ENCODE measurements at places on chromosomes 5 and 9.

- no peak for DNase-seq
Observed at GRCh38 chr9:2691626-2692025, 25.7 kb upstream of the KCNV2 start.

DNA sequence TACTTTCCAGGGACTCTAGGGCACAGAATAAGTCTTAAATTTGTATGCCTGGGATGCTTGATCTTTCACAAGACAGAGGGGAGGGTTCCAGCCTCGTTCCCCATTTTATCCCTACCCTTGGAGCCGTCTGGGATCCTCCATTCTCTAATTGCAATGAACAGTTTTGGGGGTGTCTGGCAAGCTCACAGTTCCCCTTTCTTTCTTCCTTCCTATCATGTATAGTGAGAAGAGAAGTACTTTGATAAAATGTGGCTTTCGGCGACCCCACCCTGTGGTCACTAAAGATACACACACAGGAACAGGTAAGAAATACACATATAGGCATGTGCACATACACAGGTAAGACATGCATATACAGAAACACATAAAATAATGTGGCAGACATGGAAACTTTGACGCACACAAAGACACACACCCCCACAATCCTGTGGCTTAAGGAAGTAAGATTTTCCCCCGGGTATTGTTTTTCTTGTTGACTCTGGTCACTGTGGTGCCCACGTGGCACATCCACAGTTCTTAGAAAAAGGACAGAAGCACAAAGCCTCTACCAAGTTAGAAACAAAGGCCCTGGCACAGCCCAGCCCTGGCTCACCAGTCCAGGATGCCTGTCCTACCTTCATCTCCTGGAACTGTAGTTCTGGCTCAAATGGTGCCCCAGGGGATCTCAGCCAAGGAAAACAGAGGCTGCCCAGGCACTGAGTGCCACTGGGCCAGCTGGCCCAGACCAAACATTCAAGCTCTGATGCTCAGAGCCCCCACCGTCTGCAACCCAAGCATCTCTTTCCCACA lies 6.3 kb upstream of the SMU1 start:
- DNase-seq: no peak

GRCh38 chr9:129462360-129462759 lies 158.5 kb downstream of the C9orf50 start:
- DNase-seq: no peak

GRCh38 chr9:12212860-12213259 lies 480.3 kb upstream of the TYRP1 start:
- no peak for DNase-seq

DNA sequence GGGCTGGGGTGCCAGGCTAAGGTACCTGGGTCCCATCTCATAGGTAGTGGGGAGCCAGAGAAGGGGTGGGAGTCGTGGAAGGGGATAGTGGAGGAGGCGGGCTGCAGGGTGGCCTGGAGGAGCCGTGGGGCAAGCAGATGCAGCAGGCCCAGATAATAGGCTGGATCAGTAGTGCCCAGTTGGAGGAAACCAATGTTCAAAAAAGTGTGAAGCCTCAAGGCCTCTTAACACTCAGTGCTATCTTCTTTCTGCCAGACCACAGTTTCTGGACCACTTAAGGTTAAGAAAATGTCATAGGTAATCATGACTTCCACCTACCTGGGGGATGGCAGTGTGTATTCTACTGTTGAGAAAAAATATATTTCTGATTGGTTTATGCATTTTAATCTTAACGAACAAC lies 63.3 kb upstream of the TGFBR1 start:
- DNase-seq: no peak

GRCh38 chr9:123324767-123325183 lies 31.2 kb upstream of the CRB2 start:
- DNase-seq: no peak
